ENCODE measurements at places on chromosomes 1 and 21. TPM values are rescaled to one million over a fixed set of nuclear protein-coding genes. Genes with fewer than 3 reads are reported as not detected.

PCP4 gene
- not detected for total RNA-seq

SCAF4 gene
- 10.6 TPM for total RNA-seq

ST3GAL3 gene
- total RNA-seq = 16.5 TPM

AMY1A gene
- total RNA-seq = not detected

AMY1B gene
- not detected for total RNA-seq

DNASE2B gene
- not detected for total RNA-seq

AGPAT3 gene
- total RNA-seq = 179 TPM

KRTAP27-1 gene
- not detected for total RNA-seq

SPRR3 gene
- not detected for total RNA-seq

GBP7 gene
- not detected for total RNA-seq

DNA sequence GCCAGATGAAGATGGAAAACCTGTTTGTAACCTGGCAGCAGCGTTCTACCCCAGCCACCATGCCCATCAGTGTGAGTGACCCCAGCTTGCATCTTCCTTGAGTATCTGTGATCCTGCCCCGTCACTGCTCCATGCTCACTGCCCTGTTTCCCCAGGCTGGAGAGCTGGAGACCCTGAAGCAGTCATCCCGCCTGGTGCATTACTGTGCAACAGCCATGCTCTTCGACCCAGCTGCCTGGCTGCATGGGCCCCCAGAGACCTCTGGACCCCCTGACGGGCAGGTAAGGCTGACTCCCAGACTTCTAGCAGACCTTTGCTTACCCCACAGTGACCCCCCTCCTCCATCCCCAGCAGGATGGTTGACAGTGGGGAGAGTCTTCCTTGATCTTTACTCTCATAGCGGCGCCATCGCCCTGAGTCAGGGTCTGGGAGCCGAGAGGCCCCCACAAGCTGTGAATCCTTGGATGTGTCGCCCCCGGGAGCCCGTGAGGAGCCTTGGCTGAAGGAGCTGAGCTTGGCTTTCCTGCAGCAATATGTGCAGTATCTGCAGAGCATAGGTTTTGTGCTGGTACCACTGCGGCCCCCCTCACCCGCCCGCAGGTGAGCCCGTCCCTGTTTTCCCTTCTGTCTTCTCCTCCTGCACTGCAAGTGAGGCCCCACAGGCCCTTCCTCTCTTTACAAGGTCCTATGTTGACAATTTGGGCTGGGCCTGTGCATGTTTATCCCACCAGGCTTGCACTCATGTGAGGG lies 10.4 kb downstream of the HYI start:
- DNase-seq = no peak

DNA sequence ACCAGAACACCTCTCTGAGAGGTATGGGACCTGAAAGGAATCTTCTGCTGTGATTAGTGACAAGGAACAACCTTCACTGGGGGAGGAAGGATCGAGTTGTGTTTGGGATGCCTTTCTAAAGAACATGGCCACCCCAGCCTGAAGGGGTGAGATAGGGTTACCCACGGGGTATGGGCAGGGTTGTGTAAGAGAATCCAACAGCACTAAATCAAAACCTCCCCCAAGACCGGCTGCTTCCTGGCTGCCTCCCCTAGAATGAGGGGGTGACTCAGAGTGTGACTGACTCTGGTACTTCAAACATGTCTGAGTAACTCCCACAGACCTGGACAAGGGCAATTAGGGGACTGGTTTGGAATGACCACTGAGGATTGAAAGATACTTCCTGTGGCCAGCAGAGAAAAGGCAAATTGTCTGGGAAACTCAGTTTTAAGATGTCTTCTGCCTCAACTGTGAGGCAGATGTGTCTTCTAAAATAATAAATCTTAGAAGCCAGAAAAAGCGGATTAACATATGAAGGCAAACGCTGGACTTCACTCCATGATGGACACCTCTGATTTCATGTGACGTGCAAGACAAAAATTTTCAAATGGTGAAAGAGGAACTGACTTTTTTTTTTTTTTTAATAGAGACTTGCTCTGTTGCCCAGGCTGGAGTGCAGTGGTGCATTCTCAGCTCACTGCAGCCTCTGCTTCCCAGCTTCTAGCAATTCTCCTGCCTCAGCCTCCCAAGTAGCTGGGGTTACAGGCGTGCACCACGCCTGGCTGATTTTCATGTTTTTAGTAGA lies 6.7 kb upstream of the PTPN14 start:
- DNase-seq = peak; percentile 93

GRCh38 chr1:38657207-38657840 lies 202.2 kb downstream of the RRAGC start:
- no peak for DNase-seq

DNA sequence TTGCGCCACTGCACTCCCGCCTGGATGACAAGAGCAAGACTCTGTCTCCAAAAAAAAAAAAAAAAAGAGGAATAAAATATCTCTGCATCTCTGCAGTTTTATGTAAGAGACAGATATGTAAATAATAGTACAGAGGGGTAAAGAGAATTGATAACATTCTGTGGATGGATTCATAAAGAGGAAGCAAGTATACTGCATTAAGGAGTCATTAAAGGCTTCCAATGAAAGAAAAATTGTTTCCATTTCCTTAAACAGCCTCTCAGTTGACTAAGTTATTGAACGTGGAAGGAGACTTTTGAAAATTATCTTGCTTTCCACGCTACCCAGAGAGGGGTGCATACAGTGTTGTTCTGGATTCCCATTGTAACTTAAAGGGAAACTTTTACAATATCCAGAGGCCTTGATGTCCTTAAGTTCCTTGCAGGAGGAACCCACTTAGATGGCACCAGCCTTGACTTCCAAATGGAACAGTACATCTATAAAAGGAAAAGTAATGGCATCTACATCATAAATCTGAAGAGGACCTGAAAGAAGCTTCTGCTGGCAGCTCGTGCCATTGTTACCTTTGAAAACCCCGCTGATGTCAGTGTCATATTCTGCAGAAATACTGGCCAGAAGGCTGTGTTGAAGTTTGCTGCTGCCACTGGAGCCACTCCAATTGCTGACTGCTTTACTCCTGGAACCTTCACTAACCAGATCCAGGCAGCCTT lies 13.8 kb downstream of the CEP350 start:
- DNase-seq = no peak

GRCh38 chr1:88441022-88441421 lies 243.1 kb upstream of the PKN2 start:
- no peak for DNase-seq

DNA sequence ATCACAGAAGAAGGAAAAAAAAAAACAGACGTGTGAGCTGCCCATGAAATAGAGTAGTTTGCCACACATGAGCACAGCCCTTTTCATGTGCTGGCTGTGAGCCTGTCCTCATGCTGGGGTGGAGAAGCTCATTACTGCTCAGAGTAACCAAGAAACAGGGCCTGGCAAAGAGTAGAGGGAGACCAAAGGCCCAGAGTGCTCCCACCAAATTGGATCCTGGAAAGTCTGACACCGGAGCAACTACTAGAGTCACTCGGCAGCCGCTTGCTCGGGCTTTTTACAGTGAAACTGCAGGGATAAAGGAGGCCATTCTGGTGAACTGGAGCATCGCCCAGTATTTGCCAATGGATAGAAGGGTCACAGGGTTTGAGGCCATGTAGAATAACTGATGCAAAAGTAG lies 64.4 kb upstream of the BARHL2 start:
- no peak for DNase-seq

- DNase-seq = peak; percentile 30
Observed at GRCh38 chr1:165543532-165544438, at the start of gene LRRC52. Gene LRRC52, plus strand, starts transcription at chr1:165544000. Its CDS starts 297 bp downstream, at chr1:165544297.

GRCh38 chr1:67133177-67133576 lies 1.6 kb downstream of the C1orf141 start:
- DNase-seq = no peak

GRCh38 chr1:76066394-76066793 lies 8.2 kb upstream of the ST6GALNAC3 start:
- DNase-seq = peak; percentile 31

DNA sequence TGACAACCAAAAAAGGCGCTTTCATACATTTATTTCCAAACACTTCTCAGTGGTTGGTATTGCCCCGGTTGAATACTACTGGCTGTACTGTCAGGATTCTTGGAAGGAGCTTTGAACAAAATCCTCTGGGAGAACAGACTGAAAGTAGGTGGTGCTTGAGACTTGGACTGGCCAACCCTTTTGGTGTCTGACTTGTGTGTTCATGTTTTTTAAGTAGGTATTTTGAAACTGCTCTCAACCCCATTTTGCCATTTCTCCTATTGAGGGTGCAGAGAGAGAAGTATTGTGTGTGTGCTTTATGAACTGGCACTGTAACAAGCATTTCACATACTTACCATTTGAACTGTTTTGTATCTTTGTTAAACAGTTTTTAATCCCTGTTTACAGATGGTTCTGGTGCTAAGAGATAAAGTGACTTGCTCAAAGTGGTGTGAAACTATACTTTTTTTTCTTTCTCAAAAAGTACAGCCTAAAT lies 21.2 kb downstream of the ARID1A start:
- no peak for DNase-seq

- no peak for DNase-seq
Observed at GRCh38 chr21:44279354-44280260, 6.1 kb upstream of the AIRE start.

DNA sequence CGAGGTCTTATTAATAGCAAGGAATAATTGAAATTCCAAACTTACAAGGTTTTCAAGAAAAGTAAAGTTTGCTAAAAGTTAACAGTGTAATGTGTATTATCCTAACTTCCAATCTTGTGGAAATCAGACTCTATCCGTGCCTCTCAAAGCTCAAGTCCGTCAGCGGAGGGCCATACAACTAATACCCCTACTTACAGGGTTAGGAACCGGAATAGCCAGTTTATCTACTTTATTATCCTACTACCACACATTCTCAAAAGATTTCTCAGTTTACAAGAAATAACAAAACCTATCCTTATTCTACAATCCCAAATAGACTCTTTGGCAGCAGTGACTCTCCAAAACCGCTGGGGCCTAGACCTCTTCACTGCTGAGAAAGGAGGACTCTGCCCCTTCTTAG lies 457.8 kb downstream of the PTPRC start:
- no peak for DNase-seq

GRCh38 chr1:40162753-40163441 lies 1.7 kb downstream of the RLF start:
- peak; percentile 58 for DNase-seq

GRCh38 chr1:29062157-29062942 lies 61.4 kb downstream of the TMEM200B start:
- DNase-seq = no peak

- peak; percentile 82 for DNase-seq
Observed at GRCh38 chr1:10510520-10511493, 36.1 kb downstream of the PEX14 start.

DNA sequence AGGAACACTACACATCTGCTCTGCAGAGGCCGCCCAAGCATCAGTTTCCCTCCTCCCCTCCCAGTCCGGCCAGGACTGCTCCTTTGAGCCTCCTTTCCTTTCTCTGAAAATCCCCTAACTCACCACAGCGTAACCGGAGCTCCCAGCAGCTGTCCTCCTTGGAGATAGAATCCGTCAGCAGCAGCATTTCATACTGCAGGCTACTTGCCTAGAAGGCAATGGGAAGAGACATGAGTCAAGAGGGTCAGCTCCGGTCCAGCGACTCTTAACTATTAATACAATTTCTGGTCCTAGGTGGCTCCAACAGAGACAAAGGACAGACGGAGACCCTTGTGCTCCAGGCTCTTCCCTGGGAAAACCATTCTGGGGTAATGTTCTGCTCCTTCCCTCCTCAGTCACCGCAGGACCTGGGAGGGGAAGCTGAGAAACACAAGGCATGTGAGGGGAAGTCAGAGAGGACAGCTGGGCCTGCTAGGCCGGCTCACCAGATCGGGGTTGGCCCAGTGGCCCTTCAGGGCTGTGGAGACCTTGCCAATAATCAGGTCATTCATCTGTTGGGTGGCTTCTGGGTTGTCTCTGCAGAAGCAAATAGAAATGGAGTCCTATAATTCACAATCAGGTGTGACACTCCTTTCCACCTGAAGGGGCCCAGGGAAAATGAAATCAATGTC lies 99.7 kb downstream of the UBR4 start:
- DNase-seq = peak; percentile 81

- DNase-seq = peak; percentile 56
Observed at GRCh38 chr1:245859493-245860114, 647.5 kb downstream of the SMYD3 start.

DNA sequence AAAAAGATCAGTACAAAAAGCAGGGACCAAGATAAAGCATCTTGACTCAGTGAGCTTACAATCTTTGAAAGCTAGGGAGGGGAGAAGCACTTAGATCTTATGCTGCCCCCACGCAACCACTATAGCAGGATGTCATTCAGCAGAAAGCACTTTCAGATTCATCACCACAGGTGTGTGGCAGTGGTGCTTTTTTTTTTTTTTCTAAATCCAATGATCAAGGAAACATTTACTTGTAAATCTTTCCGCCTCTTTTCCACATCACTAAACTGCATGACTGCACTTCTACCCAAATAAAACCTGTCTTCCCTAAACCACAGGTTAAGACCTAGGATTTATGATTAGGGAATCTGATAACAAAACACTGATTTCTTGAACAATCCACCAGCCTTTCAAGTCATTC lies 154.8 kb downstream of the SLC45A1 start:
- DNase-seq = no peak

DNA sequence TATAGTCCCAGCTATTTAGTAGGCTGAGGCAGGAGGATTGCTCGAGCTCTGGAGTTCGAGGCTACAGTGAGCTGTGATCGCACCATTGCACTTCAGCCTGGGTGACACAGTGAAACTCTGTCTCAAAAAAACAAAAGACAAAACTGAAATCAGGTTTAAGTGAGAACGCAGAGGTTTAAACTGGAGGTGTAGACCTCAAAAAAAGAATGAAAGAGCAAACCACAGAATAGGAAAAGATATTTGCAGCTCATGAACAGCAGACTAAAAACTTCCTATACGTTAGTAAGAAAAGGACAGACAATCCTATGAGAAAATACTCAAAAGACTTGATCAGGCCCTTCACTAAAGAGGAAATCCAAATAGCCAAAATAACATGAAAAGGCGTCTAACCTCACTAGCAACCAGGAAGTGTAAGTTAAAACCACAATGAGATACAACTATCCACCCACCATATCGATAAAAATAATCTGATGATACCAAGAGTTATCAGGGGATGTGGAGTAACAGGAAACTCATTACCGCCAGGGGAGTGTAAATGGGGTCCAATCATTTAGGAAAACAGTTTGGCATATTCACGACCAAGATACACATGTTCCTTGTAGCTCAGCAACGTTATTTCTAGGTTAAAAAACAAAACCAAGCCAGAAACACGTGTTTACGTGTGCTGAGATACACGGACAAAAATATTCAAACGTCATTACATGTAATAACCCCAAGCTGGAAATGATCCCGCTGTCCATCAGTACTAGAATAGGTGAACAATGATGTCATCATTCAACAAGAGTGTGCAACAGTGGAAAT lies 9.8 kb downstream of the TNFRSF9 start:
- no peak for DNase-seq
